ENCODE measurements at places on chromosomes 6 and 20.
A peak's percentile ranks its signal among the peaks of the same experiment; 100 is the strongest.

DNA sequence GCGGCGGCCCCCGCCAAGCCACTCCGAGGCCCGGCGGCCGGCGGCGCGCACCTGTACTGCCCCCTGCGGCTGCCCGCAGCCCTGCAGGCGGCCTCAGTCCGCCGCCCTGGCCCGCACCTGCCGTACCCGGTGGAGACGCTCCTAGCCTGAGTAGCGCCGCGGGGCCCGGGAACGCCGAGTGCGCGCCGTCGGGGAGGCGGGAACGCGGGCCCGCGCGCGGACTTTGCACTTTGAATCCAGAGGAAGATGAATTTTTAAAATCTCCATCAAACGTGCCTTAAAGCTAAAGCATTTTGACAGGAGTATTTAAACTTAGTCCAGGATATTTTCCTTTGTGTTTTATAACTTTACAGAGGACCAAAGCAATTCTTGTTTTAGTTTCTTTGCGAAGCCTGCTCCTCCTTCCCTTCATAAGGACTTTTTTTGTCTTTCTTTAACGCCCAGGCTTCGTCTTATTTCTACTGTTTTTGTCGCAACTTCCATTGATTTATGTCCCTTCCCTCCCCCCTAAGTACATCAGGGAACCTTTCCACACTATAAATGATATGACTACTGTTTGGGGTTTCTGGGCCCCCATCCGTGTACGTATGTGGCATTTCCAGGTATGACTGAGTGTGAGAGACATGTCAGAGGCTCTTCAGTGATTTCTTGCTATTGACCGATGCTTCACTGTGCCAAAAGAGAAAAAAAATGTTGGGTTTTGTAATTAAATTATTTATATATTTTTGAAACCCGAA lies 2.0 kb downstream of the FOXQ1 start:
- DNase-seq = no peak

DNA sequence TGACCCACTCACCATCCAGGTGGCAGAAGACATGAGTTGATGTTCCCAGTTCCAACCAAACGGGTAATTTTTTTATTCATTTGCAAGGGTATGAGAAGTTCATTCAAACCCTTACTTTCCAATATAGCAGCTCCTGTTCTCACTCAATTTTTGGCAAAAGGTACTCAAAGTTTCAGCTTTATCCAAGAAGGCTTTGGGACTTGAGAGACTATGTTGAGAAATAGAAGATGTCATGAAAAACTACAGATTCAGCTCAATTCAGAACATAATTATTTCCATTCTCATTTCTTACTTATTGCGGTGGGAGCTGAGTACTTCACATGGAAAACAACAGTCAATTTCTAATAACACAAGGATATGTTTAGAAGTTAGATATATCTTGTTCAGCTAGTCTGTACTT lies 162.3 kb downstream of the FNDC1 start:
- DNase-seq = no peak

DNA sequence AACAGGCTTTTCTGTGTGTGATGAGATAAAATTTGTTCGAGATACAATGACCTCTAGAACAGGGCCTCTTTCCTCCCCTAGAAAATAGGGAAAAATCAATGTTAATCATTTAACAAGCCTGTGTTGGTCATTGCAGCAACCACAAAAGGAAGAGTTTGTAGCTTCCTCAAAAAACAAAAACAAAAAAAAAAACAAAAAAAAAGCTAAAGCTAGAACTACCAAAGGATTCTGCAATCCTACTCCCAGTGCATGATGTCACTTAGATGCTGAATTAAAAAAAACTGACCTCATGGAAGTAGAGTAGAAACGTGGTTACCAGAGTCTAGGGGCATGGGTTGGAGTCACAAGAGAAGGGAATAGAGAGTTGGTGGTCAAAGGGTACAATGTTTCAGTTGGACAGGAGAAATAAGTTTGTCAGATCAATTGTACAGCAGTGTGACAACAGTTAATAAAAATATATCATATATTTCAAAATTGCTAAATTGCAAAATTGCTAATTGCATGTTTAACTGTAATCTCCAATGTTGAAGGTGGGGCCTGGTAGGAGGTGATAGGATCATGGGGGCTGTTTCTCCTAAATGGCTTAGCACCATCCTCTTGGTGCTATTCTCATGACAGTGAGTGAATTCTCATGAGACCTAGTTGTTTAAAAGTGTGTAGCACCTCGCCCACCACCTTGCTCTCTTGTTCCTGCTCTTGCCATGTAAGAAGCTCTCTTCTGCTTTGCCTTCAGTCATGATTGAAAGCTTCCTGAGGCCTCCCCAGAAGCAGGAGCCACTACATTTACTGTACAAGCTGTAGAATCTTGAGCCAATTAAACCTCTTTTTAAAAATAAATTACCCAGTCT lies 163.4 kb upstream of the SIM1 start:
- no peak for DNase-seq

- no peak for DNase-seq
These were observed 39.9 kb upstream of the TAB2 start for GRCh38 chr6:149277621-149278020.

- DNase-seq = no peak
These were observed 16.8 kb downstream of the RIPK1 start for GRCh38 chr6:3085074-3085473.

- DNase-seq = no peak
These were observed 97.0 kb upstream of the F13A1 start for GRCh38 chr6:6417475-6417874.

DNA sequence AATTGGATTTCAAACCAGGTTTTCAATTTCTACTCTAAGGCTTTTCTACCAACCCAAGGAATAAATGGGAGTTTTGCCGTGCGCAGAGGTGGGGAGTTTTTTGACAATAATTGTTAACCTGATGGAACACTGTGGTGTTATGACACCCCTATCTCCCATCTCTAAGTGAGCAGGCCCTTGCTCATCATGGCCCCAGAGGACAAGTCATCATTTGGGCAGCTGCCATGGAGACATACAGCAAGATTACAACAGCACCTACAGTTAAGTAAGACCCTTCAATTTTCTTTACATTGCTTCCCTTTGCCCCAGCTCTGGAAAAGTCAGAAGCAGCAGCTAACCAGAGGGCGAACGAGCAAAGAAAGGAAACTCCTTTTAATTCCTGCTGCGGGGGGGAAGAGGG lies 54.3 kb downstream of the ADGRF5 start:
- DNase-seq = no peak

- DNase-seq = no peak
These were observed 12.4 kb upstream of the CDC5L start for GRCh38 chr6:44375071-44375470.

DNA sequence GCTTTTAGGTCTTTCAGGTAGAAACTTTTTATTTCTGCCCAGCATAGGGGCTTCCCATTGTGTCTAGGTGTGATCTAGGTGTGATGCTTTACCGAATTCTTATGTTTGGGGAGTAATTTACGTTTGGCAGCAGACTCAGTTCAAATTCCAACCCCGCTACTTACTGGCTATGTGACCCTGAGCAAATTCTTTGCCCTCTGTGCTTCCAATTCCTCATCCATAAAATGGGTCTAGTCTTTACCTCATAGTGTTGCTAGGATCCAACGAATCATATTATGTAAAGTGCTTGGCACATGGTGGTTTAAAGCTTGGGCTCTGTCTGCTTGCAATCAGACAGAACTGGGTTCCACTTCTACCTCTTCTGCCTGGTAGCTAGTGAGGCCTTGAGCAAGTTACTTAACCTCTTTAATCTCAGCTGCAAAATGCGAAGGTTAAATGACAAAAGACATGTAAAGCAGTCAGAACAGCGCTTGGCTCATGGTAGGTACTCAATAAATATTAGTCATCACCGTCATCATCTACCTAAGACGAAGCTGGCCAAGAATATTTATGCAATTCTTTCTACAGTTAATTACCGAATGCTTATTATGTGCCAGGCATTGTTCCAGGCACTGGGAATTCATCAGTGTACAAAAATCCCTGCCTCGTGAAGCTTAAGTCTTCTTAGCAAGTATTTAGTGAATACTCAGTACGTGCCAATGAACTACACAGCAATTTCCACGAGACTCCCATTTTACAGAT lies 1.0 kb downstream of the NSFL1C start:
- peak; percentile 35 for DNase-seq

DNA sequence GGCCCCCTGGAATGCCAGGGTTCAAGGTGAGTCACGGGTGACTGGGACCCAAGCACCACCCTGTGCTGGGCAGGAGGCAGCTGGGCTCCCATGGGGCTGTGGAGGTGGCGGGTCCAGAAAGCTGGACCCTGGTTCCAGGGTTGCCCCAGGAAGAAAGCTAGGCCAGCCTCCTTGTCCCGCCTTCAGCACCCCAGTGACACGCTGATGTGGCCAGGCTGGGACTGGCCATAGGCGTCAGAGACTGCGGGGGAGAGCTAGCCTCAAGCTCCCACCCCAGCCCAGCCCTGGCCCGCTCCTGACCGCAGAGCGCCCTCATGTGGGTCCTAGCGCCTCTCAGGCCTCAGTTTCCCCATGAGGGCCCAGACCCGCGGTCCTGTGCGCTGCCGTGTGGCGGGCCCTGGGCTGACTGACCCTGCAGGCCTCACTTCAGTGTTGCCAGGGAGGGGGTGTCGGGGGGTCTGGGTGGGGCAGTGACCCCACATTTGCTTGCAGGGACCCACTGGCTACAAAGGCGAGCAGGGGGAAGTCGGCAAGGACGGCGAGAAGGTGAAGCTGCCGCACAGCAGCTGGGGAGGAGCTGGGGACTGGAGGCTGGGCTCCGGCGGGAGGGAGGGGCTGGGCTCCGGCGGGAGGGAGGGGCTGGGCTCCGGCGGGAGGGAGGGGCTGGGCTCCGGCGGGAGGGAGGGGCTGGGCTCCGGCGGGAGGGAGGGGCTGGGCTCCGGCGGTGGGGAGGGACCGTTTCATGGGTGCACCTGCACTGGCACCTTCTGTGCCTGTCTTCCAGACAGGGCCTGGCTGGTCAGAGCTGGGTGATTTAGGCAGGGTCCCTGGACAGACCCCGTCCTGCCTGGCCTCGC lies 7.9 kb downstream of the COL9A3 start:
- DNase-seq = no peak

- no peak for DNase-seq
These were observed 12.9 kb downstream of the AKAP12 start for GRCh38 chr6:151252634-151253033.
